ENCODE measurements at places on chromosomes 4 and X.

GRCh38 chr4:76723924-76724323 lies 174.0 kb downstream of the SOWAHB start:
- DNase-seq, result no peak

DNA sequence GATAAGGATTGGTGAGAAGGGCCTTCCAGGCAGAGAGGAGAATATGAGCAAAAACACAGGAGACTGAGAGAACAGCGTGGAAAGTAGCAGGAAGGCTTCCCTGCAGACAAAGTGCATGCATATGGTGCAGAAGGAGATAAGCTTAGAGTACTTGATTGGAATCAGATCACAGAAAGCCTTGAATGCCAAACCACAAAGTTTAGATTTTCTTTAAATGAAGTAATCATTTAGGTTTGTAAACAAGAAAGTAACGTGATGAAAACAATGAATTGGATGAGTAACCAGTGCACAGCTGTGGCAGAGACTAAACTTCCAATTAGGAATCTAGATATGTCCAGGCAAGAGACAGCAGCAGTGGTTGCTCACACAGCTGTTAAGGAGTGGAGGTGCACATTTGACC lies 83.8 kb upstream of the C1QTNF7 start:
- peak; percentile 38 for DNase-seq

DNA sequence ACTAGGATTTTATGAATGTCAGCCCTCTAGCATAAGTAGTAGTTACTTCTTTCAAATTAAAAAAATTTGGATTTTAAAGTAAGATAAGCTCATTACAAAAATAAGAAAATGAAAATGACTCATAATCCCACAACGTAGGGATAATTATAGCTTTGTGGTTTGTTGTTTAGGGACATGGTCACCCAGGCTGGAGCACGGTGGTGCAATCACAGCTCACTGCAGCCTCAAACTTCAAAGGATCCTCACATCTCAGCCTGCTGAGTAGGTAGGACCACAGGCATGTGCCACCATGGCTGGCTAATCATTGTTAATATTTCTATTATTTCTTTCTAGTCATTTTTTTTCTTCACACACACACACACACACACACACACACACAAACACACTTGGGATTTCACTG lies 57.6 kb downstream of the PLAC1 start:
- DNase-seq, result no peak

DNA sequence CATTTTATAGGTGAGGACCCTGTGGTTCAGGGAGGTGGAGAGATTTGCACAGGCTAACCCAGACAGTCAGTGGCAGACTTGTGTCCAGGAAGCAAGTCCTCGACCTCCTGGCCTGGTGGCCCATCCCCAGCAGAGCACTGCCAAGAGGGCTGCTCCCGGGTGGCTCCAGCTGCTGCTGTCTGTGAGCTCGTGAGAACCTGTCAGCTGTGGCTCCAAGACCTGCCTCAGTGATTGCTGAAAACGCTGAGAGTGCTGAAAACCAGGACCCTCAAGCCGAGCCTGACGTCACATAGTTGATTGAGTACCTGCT lies 74.2 kb downstream of the RTL9 start:
- DNase-seq, result no peak

- no peak for DNase-seq
These were observed 8.7 kb downstream of the PYURF start for GRCh38 chr4:88514557-88515511.

DNA sequence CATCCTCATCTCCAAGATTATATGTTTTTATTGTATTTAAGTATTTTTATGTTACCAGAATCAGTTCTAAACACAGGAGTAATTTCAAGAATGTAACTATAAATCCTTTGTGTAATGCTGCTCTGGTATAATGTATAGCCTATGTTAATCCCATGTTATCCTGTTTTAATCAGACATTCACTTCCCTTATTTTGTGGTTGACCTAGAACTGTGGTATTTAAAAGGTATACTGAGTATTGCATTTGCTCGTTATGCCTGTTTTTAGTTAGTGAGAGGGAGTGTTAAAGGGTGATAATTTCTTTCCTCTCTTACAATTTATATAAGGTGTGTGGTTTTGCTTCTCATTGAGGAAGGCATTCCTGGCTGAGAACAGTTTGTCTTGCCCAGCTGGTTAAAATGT lies 26.2 kb downstream of the MTM1 start:
- no peak for DNase-seq

Data from right lung (tissue), 10 donors.